ENCODE measurements at places on chromosomes 2 and 18. TPM values are rescaled to one million over a fixed set of nuclear protein-coding genes. Genes with fewer than 3 reads are reported as not detected.

- no peak for DNase-seq
These were observed 111.4 kb downstream of the FEZ2 start for GRCh38 chr2:36486521-36487044.

DNA sequence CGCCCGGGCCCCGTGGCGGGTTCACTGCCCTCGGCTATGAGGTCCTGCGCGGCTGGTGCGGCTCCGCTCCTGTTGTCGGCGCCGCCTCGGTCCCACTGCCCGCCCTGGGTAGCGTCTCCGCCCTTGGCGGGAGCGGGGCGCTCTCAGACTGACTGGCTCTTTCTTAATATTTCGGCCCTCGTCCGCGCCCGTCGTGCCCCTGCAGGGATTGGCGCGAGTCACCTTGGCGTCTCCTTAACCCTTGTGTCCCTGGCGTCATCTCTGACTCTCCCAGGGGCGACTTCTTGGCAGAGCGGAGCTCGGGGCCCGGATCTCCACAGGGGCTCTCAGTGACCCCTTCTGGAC, 1.3 kb downstream of the PTMA start:
- no peak for DNase-seq

Gene ZNF385B
- 0.16 TPM for total RNA-seq

Gene DTNA
- 6.2 TPM for total RNA-seq

Gene SERPINB11
- not detected for total RNA-seq

Gene CFC1
- not detected for total RNA-seq

Gene TMEM178A
- 1.6 TPM for total RNA-seq

DNA sequence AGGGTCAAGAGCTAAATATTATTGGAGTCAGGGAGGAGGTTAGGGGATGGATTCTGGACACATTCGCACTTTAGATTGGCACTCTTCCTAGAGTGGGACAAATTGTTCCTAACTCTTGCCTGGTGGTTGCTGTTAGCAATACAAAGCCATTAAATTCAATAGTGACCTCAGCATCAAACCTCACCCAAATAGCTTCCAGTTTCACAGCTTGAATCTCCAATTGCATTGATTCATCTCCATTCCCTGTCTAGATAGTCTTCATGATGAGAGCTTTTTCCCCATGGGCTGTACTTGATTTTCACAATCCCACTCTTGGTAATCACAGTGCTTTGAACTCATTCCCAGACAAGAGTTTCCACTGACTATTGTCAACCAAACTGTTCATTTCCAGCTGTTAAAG, 585.9 kb upstream of the SYT4 start:
- no peak for DNase-seq

- DNase-seq = no peak
These were observed 4.5 kb downstream of the HNMT start for GRCh38 chr2:137968477-137969417.

DNA sequence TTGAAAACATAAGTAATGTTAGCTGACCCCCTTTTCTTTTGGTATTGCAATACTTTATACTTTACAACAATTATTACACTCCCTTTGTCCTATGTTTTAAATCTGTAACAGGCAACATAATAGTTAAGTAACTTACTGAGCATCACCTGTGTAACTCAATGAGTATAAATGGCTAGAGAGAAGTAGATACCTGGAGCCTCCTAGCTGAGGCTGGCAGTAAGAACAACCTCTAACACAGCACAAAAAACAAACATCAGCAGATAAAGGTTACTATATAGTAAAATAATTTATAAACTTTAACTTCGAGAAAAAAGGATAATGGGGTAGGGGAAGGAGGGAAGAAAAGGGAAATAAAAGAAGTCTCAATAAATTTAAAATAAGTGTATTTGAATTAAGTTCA, 73.1 kb upstream of the ST8SIA5 start:
- no peak for DNase-seq

GRCh38 chr2:164847981-164848741, 6.5 kb upstream of the COBLL1 start:
- no peak for DNase-seq

GRCh38 chr2:196544906-196545433, 94.5 kb upstream of the CCDC150 start:
- no peak for DNase-seq

- no peak for DNase-seq
These were observed 516.6 kb upstream of the NXPH2 start for GRCh38 chr2:139296672-139297209.

GRCh38 chr2:224036731-224037361, 2.2 kb downstream of the SERPINE2 start:
- no peak for DNase-seq

DNA sequence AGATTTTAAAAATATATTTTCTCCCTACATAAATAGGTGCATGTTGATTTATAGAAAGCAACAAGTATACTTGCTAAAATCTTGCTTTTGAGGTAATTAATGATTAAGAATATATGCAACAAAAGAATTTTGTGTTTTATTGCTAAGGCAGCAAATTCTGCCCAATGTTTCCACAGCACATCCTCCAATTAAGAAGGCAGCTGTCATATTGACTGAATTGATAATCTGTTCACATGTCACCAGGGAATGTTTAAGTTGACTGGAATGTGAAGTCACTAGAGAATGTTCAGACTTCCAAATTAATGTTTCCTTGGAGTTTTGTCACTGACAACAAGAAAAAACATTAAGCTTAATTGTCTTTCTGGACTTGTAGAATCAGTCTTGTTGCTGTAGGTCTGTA, 1602.7 kb upstream of the SLC39A10 start:
- DNase-seq = no peak

DNA sequence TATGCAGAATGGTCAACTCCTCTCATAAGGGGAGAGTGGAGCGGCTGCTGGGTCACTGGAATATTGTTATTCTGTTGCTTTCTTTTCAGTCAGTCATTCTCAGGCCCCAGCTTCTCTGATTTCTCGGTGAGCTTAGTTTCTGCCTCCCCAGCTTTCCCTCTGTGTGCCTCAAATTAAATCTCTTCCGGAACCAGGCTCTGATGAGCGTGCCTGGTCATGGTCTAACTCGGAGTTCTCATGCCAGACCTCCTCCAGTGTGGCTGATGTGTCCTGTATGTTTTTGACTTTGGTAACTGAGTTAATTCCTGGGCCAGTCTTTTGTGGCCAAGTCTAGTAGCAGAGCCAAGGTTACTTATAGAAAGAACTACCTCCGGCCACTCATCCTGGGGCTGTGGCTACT, 4.9 kb upstream of the STK11IP start:
- no peak for DNase-seq

Gene BUB1
- 7.3 TPM for total RNA-seq

GRCh38 chr2:239368906-239369552, 31.8 kb downstream of the HDAC4 start:
- no peak for DNase-seq

- no peak for DNase-seq
These were observed 666.8 kb downstream of the ARHGAP15 start for GRCh38 chr2:143796051-143796450.

DNA sequence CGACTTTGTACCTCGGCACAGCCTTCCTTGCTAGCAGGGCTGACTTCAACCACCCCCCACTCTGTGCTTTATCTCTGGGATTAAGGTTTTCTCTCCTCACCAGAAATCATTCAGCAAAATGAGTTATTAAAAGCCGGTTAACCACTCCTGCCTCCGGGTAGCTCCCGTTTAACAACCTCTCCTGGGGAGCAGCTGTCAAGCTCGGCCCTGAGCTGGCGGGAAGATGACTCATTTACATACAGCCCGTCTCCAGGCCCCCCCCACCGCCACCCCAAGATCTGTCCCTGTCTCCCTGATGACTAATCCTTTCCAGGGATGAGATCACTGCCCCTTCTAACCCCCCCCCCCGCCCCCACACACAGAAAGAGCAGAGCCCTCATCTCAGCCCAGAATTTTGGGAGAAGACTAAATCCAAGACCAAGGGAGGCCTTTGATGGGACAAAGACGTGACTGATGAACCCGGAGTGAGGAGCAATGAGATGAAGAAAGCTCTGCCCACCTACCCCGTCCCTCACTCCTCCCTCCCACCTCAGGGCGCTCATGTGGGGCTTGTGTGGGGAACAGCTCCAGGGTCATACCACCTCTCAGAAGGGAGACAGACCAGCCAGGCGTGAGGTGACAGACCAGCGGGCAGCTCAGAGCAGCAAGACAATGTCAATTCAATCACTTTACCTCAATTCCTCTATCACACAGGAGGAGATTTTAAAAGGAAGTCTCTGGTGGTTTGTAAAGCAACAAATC, 131.4 kb downstream of the MSH2 start:
- DNase-seq = no peak

GRCh38 chr2:95391641-95392310, 10.7 kb upstream of the FAHD2A start:
- no peak for DNase-seq

GRCh38 chr2:96511851-96512250, 6.7 kb upstream of the NEURL3 start:
- DNase-seq = peak; percentile 82

- no peak for DNase-seq
These were observed 81.3 kb downstream of the STRADB start for GRCh38 chr2:201532686-201533304.

DNA sequence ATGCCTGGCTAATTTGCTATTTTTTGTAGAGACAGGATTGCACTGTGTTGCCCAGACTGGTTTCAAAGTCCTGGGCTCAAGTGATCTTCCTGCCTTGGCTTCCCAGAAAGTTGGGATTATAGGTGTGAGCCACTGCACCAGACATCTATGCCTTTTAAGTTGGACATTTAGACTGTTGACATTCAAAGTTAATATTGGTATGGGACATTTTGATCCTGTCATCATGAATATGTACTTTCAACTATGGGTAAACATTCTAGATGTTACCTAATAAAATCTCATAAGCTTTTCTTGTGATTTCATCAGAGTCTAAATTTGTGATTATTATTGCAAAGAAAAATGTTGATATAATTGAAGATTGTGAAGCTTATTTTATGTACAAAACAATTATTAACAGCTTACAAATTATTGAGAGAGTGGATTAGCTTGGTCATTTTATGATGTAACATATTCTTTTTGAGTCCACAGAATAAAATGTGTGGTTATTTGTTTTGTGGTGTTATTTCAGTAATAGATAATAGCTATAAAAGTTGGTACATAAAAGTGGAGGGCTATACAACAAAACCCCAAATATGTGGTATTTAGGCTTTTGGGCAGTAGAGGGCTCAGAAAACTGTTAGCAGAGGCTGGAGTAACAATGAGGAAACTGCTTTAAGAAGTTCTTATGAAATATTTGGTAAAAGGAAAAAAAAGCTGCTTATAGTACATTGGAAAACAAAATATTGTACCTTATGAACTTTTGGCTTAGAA, 41.4 kb downstream of the STARD6 start:
- no peak for DNase-seq

DNA sequence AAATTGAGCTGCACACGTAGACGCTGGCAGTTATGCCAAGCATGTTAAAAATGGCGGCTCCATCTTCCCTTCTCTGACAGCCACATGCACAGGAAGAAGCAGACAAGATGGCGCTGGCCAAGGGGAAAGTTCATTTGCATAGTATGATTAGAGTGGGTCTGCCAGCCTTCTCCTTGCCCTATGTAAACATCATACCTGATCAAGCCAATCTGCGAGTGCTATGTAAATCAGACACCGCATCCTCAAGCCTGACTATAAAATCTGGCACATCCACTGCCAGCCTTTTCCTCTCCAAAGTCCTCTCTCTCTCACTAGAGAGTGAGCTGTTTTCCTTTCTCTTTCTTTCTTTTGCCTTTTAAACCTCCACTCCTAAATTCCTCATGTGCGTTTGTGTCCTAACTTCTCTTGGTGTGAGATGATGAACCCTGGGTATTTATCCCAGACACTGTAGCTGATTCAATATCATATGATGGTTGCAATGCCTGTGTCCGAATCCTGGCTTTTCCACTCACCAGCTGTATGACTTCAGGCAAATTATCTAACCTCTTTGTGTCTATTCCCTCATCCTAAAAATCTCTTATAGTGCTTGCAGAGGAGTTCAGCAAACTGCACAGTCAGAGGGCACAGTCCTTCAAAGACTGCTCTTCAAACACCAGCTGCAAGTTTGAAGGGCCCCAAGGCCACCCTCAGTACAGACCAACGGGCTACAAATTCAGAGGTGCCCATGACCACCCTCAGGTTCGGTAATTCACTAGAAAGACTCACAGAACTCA, 39.3 kb upstream of the ITSN2 start:
- no peak for DNase-seq

DNA sequence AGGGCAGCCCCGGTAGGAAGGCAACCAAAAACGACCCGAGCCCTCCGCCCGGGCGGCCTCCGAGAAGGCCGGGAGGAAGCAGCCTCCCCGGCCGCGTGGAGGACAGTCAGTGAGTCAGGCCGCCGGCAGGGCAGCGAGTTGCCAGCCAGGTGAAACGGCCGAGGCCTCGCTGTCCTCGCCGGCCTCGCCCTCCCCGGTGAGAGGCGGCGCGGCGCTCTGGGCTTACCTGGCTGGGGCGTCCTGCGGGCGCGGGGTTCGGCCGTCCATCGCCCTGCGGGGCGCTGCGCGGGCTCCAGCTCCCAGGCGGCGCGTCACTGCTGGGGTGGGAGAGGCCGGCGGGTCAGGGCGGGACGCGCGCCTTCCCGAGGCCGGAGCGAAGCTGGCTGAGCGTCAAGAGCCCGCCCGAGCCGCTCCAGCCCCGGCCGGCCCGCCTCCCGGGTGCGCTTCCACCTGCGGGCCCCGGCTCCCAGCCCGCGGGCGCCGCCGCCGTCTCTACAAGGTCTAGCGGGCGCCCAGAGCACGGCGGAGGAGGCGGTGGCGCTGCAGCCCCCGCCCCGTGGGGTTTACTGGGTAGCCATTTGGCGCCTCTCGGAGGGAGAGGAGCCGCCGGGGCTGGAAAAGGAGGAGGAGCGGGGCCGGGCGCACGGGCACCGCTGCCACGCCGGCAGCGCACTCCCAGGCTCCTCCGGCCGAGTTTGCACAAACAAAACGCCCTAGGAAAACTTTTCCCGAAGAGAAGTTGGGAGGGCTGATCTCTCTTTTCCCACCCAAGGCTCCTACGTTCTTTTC, 499 bp downstream of the COBLL1 start:
- peak; percentile 90 for DNase-seq

GRCh38 chr2:174835797-174836255, 71.6 kb upstream of the CHRNA1 start:
- no peak for DNase-seq

Gene IL36RN
- total RNA-seq = not detected

Gene C2orf66
- total RNA-seq = 0.27 TPM

DNA sequence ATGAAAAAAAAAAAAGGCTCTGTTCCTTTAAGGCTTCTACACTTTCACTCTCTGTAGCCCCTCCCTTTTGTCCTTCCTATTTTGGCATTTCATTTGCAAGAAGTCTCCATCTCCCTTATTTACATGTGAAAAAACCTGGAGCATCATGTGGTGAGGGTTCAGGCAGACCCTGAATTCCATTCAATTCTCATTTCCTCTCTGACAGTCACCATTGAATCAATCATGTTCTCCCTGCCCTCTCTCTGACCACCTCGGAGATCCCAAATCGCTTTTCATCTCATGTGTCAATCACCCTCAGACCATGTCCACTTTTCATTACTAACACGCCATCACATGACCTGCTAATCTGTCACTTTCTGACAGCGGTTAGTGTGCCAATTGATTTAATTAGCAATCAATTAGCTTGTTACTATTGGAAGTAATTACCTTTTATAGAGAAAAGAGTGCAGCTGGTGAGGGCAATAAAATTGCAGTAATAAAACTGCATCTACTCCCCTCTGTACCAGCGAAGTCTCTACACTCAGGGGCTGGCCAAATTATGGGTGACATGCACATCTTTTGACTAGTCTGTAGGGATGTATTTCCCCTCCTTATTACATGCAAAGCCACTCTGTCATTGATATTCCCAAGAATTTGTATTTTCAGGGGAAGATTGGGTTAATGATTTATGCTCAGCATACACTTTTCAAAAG, 317.4 kb downstream of the EN1 start:
- no peak for DNase-seq
